ENCODE measurements at places on chromosomes 12 and 14. TPM values are rescaled to one million over a fixed set of nuclear protein-coding genes. Genes with fewer than 3 reads are reported as not detected.

DNA sequence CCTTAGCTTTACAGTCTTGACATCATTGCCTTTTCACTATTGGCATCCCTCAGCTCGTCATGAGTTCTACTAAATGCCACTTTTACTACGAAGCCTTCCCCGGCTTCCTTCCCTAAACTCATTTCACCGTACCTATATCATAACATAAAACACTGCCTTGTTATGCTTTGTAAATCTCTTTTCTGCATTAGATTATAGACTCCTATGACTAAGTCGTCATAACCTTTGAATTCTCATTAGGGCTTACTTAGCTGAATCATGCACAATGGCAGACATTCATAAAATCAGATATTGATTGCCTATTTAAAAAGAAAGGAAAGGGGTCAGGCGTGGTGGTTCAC is 21.0 kb downstream of the BTG1 start:
- no peak for DNase-seq

GRCh38 chr12:62784576-62784975 is 150.4 kb downstream of the PPM1H start:
- DNase-seq, result no peak

Gene SNAPC1
- total RNA-seq, result 4.2 TPM

Gene ZFYVE1
- 18.7 TPM for total RNA-seq

Gene ERBB3
- total RNA-seq, result 6.9 TPM

DNA sequence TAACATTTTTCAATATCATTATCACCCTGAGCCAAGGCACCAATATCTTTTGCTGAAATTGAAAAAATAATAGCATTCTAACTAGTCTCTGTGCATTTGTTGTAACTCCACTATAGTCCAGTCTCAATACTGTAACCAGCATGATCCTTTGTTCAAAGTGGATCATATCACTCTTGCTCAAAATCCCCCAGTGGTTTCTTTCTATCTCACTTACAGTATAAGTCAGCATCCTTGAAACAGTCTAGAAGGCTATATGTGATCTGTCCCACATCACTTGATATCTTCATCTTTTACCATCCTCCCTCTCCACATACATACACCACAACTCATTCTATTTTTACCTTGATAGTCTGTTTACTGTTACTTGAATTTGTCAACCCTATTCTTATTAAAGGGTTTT is 435.7 kb downstream of the CCER1 start:
- DNase-seq, result no peak

DNA sequence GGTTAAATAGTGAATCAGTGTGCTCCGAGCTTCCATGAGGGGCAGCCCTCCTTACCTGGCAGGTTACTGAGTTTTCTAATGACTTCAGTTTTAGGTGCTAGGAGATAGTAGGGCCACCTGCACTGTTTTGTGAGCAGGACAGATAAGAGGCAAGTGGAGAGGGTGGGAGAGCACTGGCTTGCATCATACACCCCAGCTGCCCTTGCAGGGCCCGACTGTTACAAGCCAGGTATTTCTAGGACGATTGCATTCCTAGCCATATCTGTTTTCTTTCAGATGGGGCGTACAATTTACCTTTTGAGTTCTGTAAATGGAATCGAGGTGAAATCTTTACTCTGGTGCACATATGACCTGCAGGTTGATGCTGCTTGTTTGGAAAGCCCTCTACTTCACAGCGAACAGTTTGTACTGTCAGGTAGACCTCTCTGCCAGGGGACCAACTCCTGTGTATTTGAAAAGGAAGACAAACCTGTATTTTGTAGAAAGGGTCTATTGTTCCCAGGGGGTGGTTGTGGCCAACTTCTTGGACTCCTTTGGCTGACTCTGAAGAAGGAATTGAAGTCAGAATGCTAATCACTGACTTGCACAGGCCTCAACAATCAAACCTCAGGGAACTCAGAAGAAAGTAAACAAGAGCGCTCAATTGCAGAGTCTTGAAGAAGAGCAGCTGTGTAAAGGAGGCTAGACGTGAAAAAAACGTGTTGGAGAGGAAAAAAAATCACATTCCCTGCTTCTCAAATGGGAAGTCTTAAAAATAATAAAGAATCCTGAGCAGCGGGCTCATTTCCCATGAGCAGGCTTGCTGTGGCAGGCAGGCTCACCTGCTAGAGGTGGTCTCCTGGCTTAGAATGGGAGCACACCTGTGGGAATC is 57.3 kb downstream of the ETV6 start:
- no peak for DNase-seq

All from CD4-positive, alpha-beta memory T cell (primary cell).